NCI-H187 treated with DMSO at 0.1 percent for 48 hours (cell line): ENCODE measurements at places on chromosomes 4 and X.

DNA sequence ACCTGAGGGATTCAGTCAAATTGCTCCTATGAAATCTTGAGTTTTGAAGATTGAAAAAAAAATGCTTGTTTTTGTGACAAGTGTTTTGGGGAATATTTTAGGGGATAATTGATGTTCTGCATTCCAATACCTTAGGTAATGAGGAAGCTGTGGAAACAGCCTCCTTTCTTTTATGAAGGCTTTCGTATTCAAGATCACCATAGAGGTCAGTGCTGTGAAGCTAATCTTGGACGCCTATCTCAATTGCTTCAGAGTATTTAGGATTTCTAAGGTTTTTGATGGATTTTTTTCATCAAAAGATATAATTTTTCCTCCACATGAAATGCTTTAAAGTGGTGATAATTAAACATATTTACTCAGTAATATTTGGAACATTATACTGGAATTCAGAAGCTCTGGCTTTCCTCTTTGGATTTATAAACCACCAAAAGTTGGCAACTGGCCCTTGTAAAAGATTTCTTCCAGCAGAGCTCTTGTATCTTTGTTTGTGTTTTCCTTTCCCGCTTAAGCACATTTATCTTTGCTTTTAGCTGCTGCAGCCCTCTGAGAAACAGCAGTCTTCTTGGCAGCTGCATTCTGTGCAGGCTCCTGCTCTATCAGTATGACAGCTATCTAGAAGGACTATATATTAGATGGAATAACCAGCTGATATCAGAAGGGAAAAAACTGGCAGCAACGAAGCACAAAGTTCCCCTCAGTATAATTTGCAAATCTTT, 63.7 kb downstream of the HMGB2 start:
- no peak for DNase-seq

DNA sequence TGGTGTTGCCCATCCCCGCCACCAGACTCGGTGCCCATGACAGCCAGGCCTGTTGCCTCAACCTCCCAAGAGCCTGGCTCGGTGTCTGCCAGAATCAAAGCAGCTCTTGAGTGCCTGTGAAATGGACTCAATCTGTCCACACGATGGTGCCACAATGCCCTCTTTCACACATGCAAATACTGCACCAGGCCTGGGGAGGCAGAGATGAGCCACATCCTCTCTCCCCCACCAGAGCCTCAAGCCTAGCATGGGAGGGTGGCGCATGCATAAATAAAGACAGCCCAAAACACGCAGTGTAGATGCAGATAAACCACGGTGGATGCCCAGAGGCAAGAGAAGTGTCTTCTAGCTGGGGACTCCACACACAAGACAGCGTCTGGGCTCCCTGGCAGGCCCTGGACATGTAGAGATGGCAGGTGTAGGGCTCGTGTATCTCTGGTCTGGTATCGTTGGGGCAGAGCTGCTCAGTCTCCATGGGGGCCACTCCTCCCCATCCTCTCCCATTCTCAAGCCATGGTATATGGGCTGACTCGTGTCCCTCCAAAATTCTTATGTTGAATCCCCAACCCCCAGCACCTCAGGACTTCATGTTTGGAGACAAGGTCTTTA, 65.6 kb downstream of the JAKMIP1 start:
- DNase-seq, result no peak

DNA sequence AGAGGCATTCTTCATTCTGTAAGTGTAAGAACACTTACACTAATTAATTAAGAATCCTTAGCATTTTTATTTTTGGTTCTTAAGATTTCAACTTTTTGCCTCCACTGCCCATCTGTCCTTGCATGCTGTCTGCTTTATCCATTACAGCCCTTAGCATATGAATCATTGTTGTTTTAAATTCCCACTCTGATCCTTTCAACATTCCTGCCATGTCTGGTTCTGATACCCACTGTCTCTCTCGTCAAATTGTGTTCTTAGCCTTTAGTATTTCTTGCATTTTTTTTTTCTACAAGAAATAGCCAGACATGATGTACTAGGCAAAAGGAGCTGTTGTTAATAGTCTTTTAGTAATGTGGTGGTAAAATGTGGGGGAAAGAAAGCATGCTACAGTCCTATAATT, 1360.0 kb downstream of the TECRL start:
- no peak for DNase-seq

- peak; percentile 80 for DNase-seq
Observed at GRCh38 chr4:5198656-5199541, 147.6 kb downstream of the STK32B start.
